Left colon (tissue), 2 donors: ENCODE measurements at places on chromosomes 5 and 9. TPM values are rescaled to one million over a fixed set of nuclear protein-coding genes. Genes with fewer than 3 reads are reported as not detected.

KIF24 gene
- total RNA-seq = 2.2 TPM

SLC25A2 gene
- 1.4 TPM for total RNA-seq

MARCHF11 gene
- total RNA-seq = not detected

IL9 gene
- total RNA-seq = not detected

PCA3 gene
- not detected for total RNA-seq

IL33 gene
- 5.3 TPM for total RNA-seq
